ENCODE measurements at places on chromosomes 7 and 10.
A peak's percentile ranks its signal among the peaks of the same experiment; 100 is the strongest.

GRCh38 chr10:84375011-84375410, 46.6 kb downstream of the CCSER2 start:
- DNase-seq, result peak; percentile 62
- H3K4me3 ChIP-seq, result no peak overlapping the region
- H3K27me3 ChIP-seq, result no peaks in the 10 kb centered on the region
- H3K36me3 ChIP-seq, result 0 out of 2 replicates have a peak, but pooled peaks cover 3% of the 10 kb centered on the region
- H3K4me1 ChIP-seq, result no peaks in the 10 kb centered on the region
- H3K27ac ChIP-seq, result no peak overlapping the region

GRCh38 chr7:148159331-148159730, 431.2 kb upstream of the C7orf33 start:
- no peaks in the 10 kb centered on the region for H3K27me3 ChIP-seq
- no peak overlapping the region for H3K27ac ChIP-seq
- no peaks in the 10 kb centered on the region for H3K4me1 ChIP-seq
- DNase-seq, result no peak
- H3K4me3 ChIP-seq, result no peak overlapping the region

- no peak overlapping the region for H3K27ac ChIP-seq
- H3K27me3 ChIP-seq, result peaks cover 3% of the 10 kb centered on the region
- H3K4me3 ChIP-seq, result no peak overlapping the region
- no peak for DNase-seq
- H3K36me3 ChIP-seq, result no peaks in the 10 kb centered on the region
These were observed 208.5 kb downstream of the PTEN start for GRCh38 chr10:88071879-88072278.

- peaks cover 30% of the 10 kb centered on the region for H3K36me3 ChIP-seq
- DNase-seq, result no peak
- no peaks in the 10 kb centered on the region for H3K4me1 ChIP-seq
- no peaks in the 10 kb centered on the region for H3K27me3 ChIP-seq
- no peak overlapping the region for H3K4me3 ChIP-seq
- no peak overlapping the region for H3K27ac ChIP-seq
These were observed 18.7 kb downstream of the KIFBP start for GRCh38 chr10:69007260-69007659.

GRCh38 chr7:116836911-116837310, 25.5 kb upstream of the CAPZA2 start:
- no peaks in the 10 kb centered on the region for H3K27me3 ChIP-seq
- no peak overlapping the region for H3K4me3 ChIP-seq
- no peaks in the 10 kb centered on the region for H3K4me1 ChIP-seq
- DNase-seq, result no peak
- no peaks in the 10 kb centered on the region for H3K36me3 ChIP-seq
